ENCODE measurements at places on chromosomes 11 and 22.

- no peaks in the 10 kb centered on the region for H3K36me3 ChIP-seq
- DNase-seq: no peak
- peaks cover 10% of the 10 kb centered on the region for H3K4me1 ChIP-seq
- peak overlapping the region; percentile 23 for H3K4me3 ChIP-seq
- H3K27me3 ChIP-seq: peaks cover 47% of the 10 kb centered on the region
Measured at GRCh38 chr22:45008751-45009605, 827 bp downstream of the PHF21B start.

DNA sequence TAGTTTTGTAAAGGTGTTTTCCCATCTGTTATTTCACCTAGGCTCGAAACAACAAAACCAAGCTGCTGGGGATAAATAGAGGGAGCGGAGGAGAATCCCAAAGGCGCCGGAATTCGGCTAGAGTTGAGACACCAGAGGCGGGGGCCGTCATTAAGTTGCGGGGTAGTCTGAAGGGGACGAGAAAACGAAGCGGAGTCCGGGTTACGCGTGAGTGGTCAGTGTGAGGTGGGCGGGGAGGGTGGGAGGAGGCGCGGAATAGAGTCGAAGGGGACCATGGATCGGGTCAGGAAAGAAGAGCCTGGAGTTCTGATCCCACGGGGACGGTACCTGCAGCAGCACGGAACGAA lies 361 bp downstream of the SRPRA start:
- H3K4me1 ChIP-seq: peaks cover 12% of the 10 kb centered on the region
- peak overlapping the region; percentile 81 for H3K4me3 ChIP-seq
- peak overlapping the region; percentile 82 for H3K27ac ChIP-seq
- H3K27me3 ChIP-seq: no peaks in the 10 kb centered on the region
- H3K36me3 ChIP-seq: peaks cover 31% of the 10 kb centered on the region

GRCh38 chr22:47166446-47167016 lies 404.1 kb downstream of the TBC1D22A start:
- no peak for DNase-seq
- H3K4me3 ChIP-seq: no peak overlapping the region
- H3K27ac ChIP-seq: no peak overlapping the region
- no peaks in the 10 kb centered on the region for H3K36me3 ChIP-seq

DNA sequence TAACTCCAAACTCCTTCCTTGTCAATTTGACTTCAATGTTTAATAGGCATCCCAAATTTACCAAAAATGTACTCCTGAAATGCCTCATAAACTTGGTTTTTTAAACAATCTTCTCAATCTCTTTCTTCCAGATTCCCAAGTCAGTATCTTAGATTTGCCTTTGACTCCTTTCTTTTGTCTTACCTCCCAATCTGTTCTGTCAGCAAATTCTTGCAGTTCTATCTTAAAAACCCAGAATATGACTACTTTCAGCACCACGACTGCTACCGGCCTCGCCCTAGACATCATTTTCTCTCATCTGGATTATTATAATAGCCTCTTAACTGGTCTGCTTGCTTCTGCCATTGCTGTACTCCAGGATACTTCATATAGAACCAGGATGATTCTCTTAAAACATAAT lies 7.9 kb downstream of the NLRP14 start:
- H3K27me3 ChIP-seq: no peaks in the 10 kb centered on the region
- H3K36me3 ChIP-seq: no peaks in the 10 kb centered on the region
- no peak for DNase-seq

- H3K27ac ChIP-seq: no peak overlapping the region
- H3K4me1 ChIP-seq: no peaks in the 10 kb centered on the region
- no peaks in the 10 kb centered on the region for H3K27me3 ChIP-seq
- no peak for DNase-seq
Measured at GRCh38 chr11:107042748-107043147, 24.5 kb upstream of the GUCY1A2 start.

- H3K27me3 ChIP-seq: peaks cover 30% of the 10 kb centered on the region
- H3K27ac ChIP-seq: no peak overlapping the region
- DNase-seq: no peak
- H3K4me1 ChIP-seq: peaks cover 10% of the 10 kb centered on the region
Measured at GRCh38 chr11:45920531-45921477, 1.7 kb upstream of the LARGE2 start.

GRCh38 chr11:131889146-131889577 lies 518.7 kb downstream of the NTM start:
- peak overlapping the region; percentile 45 for H3K27ac ChIP-seq
- H3K36me3 ChIP-seq: no peaks in the 10 kb centered on the region
- peaks cover 2% of the 10 kb centered on the region for H3K27me3 ChIP-seq
- no peak for DNase-seq
- H3K4me3 ChIP-seq: no peak overlapping the region

DNA sequence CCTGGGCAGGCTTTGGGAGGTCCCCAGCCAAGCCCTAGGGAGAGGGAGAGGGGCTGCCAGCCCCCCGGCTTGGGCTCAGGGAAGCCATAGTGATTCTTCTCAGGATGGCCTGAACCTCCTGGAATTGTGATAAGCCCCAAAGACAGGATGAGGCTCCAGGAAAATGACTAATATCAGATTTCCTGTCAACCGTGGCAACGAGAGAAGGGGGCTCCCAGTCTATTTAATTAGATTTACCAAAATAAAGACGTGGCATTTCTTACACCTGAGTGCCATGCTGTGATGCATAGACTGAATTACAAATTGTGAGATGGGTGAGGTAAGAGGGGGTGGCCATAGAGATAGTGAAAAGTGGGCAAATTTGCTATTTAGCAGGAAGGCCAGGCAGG lies 20.4 kb downstream of the SERPINH1 start:
- no peaks in the 10 kb centered on the region for H3K36me3 ChIP-seq
- no peaks in the 10 kb centered on the region for H3K27me3 ChIP-seq
- peak overlapping the region; percentile 62 for H3K4me3 ChIP-seq

- no peak for DNase-seq
- no peak overlapping the region for H3K27ac ChIP-seq
Measured at GRCh38 chr11:272195-272930, 5.8 kb upstream of the NLRP6 start.

DNA sequence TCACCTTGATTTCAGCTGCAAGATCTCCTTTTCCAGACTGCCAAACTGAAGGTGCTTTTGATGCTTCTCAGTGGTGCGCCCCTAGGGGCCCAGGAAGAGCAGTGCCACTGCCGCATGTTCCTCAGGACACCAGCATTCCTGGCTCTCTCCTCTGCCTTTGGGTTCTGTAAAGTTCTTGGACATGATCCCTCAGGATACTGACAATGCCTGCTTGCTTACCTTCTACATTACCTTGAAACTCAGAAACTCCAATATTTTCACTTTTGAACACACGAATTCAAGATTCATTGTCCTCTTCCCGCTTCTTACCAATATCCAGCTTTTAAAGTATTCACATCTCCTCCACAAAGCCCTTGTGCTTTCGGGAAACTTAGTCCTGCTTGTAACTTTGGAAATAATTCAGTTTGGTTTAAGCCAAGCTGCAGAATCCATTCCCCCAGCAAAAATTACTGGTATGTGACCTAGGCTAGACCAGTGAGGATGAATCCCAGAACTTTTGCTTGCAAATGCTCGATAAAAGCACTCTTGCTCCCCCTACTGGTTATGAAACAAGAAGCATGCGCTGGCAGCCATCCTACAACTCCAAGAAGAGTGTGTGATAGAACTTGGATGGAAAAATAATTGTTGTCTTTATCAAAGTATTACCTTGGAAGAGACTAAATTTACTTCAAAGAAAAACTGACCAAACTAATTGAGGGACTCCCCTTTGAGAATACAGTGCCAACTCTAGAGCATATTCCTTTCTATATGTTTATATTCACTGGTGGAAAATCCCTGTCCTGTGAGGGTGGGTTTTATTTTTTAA lies 16.5 kb upstream of the OR5B21 start:
- H3K36me3 ChIP-seq: no peaks in the 10 kb centered on the region
- no peak overlapping the region for H3K27ac ChIP-seq
- DNase-seq: peak; percentile 85
- H3K27me3 ChIP-seq: peaks cover 11% of the 10 kb centered on the region
- no peak overlapping the region for H3K4me3 ChIP-seq
- H3K4me1 ChIP-seq: no peaks in the 10 kb centered on the region

- no peak overlapping the region for H3K27ac ChIP-seq
- H3K4me1 ChIP-seq: no peaks in the 10 kb centered on the region
- peaks cover 3% of the 10 kb centered on the region for H3K36me3 ChIP-seq
- H3K4me3 ChIP-seq: no peak overlapping the region
- DNase-seq: no peak
- H3K27me3 ChIP-seq: no peaks in the 10 kb centered on the region
Measured at GRCh38 chr11:67195971-67196456, 70.3 kb upstream of the GRK2 start.

DNA sequence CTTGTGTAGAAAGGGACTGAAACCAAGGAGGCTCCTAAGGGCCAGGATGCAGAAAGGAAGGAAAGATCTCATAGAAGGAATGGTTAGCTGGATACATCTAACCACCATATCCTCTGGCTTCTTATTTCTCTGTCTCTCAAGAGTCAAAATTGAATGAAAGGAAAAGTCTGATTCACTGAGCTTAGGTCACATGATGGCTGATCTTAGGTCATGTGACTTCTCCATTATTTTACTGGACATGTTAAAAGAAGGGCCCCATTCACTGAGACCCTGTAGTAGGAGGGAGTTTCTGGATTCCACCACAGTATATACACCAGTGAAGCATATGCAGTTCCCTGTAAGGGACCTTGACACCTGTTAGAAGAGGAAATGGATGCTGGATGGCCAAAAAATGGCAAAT lies 516.6 kb downstream of the NELL1 start:
- DNase-seq: no peak
- no peaks in the 10 kb centered on the region for H3K4me1 ChIP-seq
- H3K36me3 ChIP-seq: no peaks in the 10 kb centered on the region

- H3K36me3 ChIP-seq: no peaks in the 10 kb centered on the region
- H3K27me3 ChIP-seq: peaks cover 2% of the 10 kb centered on the region
- H3K4me3 ChIP-seq: no peak overlapping the region
- H3K4me1 ChIP-seq: no peaks in the 10 kb centered on the region
- no peak overlapping the region for H3K27ac ChIP-seq
Measured at GRCh38 chr11:125925247-125925740, 20.6 kb upstream of the VSIG10L2 start.

DNA sequence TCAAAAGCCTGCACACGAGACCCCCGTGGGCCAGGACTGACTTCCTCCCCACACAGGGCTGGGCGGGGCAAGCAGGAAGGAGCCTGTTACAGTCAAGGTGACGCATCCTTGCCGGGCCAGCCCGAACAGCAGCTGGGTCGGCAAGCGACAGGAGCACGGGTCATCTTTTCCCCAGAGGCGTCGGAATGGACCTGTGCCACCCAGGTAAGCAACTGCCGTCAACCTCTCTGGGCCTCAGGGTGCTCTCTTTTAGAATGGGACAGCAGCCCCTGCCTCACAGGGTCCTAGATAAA lies at the start of gene CYTH4:
Gene CYTH4 (plus strand): TSS at position 124 of the 293 bp plus-strand sequence. CDS start 62 bp downstream, at position 186.
- no peaks in the 10 kb centered on the region for H3K27me3 ChIP-seq
- peaks cover 10% of the 10 kb centered on the region for H3K4me1 ChIP-seq
- no peak within 1 kb of the TSS for H3K4me3 ChIP-seq
- peak; percentile 28 for DNase-seq
- no peaks in the 10 kb centered on the region for H3K36me3 ChIP-seq

DNA sequence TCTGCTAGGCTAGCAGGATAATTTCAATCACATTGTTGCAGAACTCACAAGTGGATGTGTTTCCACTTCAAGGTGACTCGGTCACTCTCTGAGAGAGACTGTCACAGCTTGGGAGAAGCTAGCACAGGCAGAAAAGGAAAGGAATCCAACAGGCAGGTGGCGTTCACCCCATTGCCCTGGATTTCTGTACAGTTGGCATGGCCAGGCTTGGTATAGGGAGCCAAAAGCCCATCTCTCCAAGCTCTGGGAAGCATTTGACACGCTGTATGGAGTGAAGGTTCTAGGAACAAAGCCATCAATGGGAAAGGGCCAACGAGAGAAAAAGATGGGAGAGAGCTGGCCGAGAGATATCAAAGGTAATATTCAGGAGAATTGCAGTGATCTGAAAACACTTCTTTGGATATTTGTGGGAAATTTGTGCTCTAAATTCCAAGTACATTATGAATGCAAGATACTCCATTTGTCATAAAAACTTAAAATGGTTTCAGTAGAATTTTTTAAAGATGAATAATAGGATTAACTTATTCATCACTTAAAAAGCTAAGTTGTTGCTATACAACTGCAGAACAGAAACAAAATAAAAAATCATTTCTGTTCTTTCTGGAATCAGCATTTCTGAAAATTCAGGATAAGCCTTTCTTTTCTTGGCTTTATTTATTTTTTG lies 223.5 kb upstream of the NTM start:
- H3K27me3 ChIP-seq: no peaks in the 10 kb centered on the region
- H3K4me3 ChIP-seq: no peak overlapping the region
- no peak for DNase-seq
- no peak overlapping the region for H3K27ac ChIP-seq

DNA sequence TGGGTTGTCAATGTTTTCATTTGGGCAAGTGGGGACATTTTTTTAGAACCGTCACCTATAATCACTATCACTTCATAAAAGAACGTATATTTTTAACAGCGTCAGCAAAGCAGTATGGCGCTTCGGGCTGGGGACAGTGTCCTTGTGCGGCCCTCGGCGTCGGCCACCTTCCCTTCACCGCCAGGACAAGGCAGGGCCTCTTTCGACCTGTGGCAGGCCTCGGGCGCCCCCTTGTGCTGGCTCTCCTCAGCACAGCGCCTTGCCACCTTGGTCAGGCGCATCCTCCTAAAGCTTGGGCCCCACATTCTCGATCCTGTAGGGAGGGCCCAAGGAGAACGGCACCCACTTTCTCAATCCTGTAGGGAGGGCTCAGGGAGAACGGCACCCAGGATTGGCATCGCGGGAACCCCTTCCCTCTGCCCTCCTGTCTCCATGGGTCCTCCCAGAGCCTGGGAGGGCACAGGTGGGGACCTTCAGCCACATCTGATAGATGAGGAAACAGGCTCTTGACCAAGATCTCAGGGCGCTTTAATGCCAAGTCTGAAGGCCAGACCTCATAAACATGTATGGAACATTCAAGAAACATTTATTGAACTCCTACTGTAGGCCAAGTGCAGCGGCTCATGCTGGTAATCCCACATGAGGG lies 11.5 kb upstream of the FADD start:
- no peaks in the 10 kb centered on the region for H3K4me1 ChIP-seq
- no peak overlapping the region for H3K27ac ChIP-seq
- no peaks in the 10 kb centered on the region for H3K27me3 ChIP-seq
- H3K4me3 ChIP-seq: no peak overlapping the region

DNA sequence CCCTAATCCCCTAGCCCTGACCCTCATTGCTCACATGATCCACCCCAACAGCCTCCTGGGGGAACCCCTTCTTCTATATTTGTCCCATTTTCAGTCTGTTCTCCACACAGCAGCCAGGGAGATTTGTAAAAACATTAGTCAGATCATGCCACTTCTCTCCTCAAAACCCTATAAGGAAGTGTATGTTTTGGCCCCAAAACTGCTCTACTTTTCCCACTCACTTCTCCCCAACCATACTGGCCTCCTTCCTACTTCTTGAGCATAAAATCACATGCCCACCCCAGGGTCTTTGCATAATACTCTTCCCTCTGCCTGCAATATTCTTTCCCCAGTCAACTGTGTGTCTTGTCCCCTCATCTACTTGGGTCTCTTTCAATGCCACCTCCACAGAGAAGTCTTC lies 4.7 kb upstream of the SLC22A12 start:
- no peak for DNase-seq
- no peak overlapping the region for H3K4me3 ChIP-seq
- no peaks in the 10 kb centered on the region for H3K36me3 ChIP-seq
- H3K4me1 ChIP-seq: no peaks in the 10 kb centered on the region

Data from endothelial cell of umbilical vein (primary cell).